ENCODE measurements at places on chromosomes 2 and 18.

GRCh38 chr2:54579682-54580620 lies 123.8 kb downstream of the SPTBN1 start:
- no peak for DNase-seq

- DNase-seq, result no peak
Observed at GRCh38 chr18:35430721-35431373, 53.7 kb upstream of the ZNF396 start.

DNA sequence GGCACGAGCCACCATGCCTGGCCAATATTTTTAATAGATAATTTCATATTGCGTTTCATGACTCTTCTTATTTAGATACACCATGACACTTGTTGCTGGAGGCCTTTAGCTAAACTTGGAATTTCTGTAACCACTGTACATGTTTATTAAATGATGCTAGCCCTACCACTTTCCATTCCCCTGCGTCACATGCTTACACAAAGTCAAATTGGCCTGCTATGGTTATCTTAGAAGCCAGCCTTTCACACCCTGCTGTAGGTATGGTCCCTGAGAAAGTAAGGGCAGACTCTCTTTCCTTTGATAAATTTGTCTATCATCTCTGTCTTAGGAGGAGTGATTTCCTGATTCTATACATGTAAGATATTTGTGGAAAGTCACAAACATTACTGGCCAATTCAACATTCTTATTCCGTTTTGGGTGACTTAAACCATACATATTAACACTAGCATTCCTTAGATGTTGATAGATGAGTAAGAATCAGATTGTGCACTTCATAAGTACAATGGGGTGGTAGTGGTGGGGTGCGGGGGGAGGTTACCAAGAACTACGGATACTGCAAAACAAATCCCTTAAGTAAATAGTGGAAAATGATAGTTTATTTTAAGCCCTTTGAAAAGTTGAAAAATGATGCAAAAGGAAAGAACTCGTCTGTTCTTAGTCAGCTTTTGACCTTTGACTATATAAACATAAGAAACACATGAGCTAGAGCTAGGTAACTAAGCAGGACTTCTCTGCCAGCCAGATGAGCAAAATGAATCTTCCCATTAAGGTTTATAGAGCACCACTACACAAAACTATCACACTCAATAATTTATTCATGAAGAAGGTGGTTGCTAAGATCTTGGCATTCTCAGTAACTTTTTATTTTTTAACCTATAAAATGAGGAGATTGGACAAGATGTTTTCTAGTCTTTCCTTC lies 7.9 kb upstream of the NDUFV2 start:
- no peak for DNase-seq

DNA sequence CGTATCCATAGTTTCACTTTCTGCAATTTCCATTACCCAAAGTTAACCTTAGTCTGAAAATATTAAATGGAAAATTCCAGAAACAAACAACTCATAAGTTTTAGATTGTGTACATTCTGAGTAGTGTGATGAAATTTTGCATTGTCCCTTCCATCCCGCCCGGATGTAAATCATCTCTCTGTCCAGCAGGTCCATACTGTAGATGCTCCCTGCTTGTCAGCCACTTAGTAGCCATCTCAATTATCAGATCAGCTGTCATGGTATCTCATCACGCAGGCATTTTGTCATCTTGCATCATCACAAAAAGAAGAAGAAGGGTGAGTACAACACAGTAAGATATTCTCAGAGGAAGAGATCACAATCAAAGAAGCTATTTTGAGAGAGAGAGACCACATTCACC lies 185.0 kb upstream of the STK17B start:
- no peak for DNase-seq

DNA sequence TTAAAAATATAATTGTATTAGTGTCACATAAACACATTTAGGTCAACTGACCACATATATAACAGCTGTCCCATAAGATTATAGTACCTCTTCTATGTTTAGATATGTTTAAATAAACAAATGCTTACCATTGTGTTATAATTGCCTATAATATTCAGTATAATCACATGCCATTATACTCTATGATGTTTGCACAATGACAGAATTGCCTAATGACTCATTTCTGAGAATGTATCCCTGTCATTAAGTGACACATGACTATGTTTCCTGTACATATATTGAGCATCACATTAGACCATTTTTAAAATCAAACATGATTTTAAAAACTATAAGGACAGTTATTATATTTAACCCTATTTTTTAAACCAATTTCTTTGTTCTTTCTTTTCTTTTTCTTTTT lies 89.8 kb downstream of the HS6ST1 start:
- DNase-seq, result no peak

GRCh38 chr2:7191932-7192331 lies 274.7 kb downstream of the RNF144A start:
- no peak for DNase-seq

DNA sequence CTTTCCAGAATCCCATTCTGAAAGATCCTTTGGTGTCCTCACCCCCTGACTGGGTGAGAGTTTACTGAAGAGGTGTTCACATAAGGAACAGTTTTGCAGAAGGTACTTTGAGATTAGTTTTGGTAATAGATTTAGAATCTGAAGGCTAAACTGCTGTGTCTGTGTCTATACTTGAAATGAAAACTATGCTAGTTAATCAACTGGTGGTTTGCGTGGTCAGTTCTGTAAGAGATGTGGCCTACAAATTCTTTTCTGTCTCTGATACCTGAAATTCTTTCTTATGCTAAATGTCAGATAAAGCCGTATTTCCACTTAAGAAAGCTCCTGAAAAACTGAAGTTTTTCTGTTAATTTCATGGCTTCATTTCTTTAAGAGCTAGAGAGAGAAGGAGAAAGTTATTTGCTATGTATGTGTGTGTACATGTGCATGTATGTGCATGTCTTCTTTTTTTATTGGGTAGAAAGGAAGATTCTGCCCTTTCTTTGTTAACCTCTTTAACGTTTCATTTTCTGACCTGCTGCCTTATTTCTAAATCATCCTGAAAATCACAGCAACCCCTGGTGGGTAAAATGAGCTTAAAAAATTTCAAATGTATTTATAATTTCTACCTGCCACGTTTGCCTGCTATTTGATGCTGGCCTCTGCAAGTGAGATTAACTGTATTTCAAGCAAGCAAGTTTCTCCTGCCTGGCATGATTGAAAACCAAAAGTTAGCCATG lies 552.0 kb upstream of the NRP2 start:
- DNase-seq, result no peak

DNA sequence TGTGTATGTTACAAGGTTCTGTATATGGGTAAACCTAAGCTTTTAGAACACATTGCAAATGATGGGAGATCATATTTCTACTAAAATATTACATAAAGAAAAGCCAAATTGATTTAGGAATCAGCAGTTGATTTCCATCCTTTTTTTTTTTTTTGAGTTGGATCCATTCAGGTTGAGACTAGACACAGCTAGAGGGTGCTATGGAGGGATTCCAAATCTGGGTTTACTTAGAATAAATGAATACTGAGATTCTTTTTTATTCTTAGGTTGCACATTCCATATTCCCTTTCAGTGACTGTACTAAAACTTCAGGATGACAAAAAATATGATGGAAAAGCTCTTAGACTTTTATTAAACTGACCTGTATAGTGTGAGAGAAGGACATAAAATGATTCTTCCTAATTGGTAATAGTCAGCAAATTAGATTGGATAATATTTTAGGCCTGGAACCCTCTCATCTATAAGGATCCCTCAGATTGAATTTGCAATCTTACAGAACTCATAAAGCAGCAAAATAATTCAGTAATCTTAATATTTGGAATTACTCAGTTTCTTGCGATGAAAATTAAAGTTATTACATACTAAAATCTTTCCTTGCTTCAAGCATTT lies 183.3 kb upstream of the SESTD1 start:
- no peak for DNase-seq

- DNase-seq, result no peak
Observed at GRCh38 chr2:168189835-168190569, 57.4 kb downstream of the STK39 start.

DNA sequence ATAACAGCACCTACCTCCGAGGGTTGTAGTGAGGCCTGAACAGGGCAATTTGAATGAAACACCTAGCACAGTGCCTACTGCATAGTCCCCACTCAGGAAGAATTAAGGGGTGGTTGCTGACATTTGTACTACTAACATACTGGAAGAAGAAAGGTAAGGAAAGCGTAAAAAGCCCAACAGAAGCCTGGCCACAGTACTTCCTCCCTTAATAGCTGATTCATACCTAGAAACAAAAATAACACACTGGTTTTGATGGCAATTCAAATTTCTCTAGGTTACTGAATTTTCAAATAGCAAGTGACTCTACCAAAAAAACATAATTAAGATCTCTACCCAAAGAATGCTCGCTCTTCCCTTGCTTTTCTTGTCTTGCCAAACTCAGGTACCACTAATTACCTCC lies 16.2 kb downstream of the SUCLG1 start:
- DNase-seq, result no peak

DNA sequence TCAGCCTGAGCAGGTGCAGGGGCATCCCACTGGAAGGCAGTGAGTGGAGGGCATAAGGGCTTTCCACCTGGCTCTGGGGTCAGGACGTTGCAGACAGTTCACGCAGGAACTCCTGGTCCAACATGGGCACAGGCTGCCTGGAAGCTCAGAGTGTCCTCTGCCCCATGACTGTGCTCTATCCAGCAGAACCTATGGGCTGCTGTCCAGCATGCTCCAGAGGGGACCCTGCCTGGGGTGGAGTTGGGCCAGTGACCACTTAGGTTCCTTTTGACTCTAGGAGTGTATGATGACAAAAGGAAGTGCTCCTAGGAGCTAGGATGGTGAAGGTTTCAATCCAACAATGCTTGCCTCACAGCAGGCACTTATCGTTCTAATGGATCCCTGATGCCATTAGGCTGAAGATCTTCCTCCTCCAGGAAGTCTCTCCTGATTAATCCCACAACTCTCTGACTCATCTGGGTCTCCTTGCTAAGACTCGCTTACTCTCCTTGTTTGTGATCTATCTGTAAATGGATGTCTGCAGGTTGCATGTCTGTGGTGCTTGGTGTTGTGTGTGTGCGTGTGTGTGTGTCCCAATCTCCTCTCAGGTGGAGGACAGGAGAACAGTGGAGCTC lies 224.0 kb downstream of the CELF4 start:
- no peak for DNase-seq

GRCh38 chr2:128420131-128420530 lies 101.5 kb upstream of the HS6ST1 start:
- DNase-seq, result no peak

- no peak for DNase-seq
Observed at GRCh38 chr2:199148076-199148845, 309.5 kb downstream of the SATB2 start.

DNA sequence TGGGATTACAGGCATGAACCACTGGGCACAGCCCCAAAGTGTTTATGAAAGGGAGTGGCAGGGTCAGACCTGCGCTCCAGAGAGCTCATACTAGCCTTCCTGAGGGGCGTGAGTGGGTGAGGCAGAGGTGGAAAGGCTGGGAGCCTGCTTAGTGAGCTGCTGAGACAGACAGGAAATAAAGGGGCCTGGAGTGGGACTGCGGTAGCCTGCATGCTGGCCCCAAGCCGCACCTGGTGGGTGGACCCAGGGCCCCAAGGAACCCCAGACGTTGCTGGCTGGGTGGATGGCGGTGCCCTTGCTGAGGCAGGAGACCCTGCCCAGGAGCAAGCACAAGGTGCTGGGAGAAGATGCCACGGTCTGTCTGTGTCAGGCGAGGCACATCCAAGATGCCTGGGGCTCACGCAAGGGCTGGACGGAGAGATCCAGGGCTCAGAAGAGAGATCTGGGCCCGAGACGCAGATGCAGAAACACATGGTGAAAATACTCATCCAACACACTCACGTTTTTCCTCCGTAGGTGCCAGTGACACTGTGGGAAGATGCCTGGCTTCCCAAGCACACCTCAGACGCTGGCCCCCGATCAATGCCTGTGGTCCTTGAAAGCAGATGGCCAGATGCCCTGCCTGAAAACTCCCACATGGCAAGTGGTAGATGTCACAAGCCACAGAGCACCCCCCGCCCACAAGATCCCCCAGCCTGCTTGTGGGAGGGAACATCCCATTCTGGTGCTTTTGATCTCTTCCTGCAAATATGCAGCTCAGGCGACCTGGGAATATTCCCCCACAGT lies 151.1 kb downstream of the GLI2 start:
- DNase-seq, result no peak

GRCh38 chr2:160584972-160585494 lies 91.4 kb upstream of the RBMS1 start:
- DNase-seq, result no peak
